Neuronal stem cell (in vitro differentiated cells): ENCODE measurements at places on chromosomes 5 and 9.

DNA sequence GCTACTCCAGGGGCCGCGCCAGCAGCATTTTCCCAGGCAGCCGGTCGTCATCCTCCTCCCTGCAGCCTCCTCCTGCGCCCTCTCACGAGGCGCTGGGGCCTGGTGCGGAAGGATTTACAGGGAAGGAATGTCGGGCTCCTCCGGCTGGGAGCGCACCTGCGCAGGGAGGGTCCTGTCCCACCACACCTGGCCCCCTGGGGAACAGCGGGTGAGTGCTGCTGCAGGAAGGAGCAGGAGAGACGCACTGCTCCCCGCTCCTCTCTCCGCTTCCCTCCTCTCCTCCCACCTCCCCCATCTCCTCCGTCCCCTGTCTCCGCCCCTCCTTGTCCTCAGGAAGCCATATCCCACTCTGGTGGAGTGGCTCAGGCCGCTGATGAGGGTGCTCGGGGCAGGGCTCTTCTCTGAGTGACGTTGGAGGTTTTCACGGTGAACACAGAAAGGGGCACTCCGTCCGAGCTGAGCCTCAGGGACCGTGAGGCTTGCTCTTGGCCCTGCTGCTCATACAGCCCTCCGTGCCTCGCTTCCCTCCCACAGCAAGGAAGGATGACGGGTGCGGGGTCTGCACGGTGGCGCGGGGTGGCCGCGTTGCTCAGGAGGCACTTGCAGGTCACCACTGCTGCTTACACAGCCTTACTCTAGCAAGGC, 31.3 kb downstream of the IRX4 start:
- peaks cover 1% of the 10 kb centered on the region for H3K36me3 ChIP-seq
- H3K4me3 ChIP-seq: peak overlapping the region; percentile 2
- DNase-seq: no peak
- no peak overlapping the region for H3K27ac ChIP-seq
- peaks cover 28% of the 10 kb centered on the region for H3K4me1 ChIP-seq
- peaks cover 8% of the 10 kb centered on the region for H3K27me3 ChIP-seq

DNA sequence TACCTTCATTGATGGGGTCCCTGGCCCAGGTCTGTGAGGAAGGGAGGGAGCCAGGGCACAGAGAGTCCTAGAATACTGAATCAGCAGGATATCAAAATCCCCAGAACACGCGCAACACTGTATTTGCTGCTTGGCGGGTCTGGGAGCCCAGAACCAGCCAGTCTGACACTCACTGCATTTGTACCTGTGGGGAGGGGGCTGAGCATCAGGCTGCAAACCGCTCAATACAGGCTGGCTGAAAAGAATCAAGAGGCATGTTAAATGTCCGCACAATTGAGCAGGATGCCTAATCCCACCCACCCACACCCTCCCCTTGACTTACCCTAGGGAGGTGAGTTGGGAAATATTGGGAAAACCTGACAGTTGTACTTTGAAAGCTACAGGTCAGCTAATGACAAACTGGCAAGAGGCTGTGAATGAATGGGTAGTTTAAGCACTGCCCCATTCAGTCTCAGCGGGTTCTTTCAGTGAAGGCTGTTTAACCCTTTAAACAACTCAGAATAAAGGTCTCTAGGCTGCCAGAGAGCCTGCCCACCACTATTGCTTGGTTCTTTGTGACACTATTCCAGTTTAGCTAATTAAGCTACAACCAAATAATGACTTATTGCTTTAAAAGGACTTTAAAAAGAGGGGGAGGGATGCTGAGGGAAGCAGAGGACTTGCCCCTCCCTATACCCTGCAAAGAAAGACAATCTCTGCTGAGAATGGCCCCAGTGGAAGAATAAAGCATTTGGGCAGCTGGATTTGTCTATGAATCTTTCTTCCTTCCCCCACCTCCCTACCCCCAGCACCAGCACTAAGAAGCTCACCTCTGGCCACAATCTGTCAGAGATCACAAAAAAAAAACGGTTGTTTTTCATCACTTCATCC, 5.0 kb downstream of the SPRY4 start:
- DNase-seq: peak; percentile 84
- H3K4me1 ChIP-seq: peaks cover 58% of the 10 kb centered on the region
- H3K27ac ChIP-seq: peak overlapping the region; percentile 70
- H3K4me3 ChIP-seq: no peak overlapping the region
- peaks cover 55% of the 10 kb centered on the region for H3K36me3 ChIP-seq

DNA sequence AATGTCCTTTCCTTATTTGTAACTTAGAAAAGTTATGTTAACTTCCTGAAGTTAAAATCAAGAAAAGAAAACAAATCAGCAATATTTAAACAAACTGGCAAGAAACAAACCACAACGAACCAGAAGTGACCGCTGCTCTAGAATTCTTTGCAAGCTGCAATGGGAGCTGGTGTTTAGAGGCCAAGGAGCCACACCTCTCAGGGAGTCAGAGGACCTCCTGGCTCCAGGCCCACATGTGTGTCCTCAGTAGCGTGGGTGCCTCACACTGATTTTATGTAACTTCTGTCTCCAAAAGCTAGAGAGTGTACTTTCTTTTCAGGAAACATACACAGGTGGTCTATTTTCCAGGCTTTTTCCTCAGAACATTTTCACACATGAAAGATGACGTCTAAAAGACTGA, 100.4 kb downstream of the IRX2 start:
- H3K36me3 ChIP-seq: no peaks in the 10 kb centered on the region
- H3K27ac ChIP-seq: no peak overlapping the region
- no peaks in the 10 kb centered on the region for H3K4me1 ChIP-seq
- no peak overlapping the region for H3K4me3 ChIP-seq
- no peaks in the 10 kb centered on the region for H3K27me3 ChIP-seq

DNA sequence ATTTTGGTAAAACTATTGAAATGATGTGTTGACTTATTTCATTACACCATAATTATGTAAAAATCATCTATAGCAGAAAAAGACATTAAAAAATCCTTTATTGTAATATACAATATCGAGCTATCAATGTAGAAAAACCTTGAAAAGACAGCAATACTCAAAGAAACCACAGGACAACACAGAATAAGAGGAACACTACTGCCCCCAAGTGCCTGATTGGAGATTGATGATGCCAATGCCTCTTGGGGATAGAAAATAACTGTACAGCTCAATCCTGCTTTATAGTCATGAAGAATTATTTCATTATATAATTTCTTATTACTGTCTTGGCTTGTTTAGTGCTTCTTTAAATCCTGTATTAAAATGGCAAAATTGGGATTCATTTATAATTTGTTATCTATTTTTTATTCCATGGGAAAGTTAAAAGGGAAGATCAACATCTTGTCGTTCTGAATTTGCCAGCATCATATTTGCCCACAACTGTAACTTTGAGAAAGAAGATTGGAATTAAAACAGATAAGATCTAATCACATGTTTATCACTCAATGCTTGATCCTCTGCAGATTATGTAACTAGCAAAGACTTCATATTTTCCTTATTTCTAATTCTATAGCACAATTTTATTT, 337.5 kb downstream of the CDH9 start:
- H3K4me1 ChIP-seq: no peaks in the 10 kb centered on the region
- no peak overlapping the region for H3K4me3 ChIP-seq
- H3K27ac ChIP-seq: no peak overlapping the region
- peak; percentile 44 for DNase-seq

DNA sequence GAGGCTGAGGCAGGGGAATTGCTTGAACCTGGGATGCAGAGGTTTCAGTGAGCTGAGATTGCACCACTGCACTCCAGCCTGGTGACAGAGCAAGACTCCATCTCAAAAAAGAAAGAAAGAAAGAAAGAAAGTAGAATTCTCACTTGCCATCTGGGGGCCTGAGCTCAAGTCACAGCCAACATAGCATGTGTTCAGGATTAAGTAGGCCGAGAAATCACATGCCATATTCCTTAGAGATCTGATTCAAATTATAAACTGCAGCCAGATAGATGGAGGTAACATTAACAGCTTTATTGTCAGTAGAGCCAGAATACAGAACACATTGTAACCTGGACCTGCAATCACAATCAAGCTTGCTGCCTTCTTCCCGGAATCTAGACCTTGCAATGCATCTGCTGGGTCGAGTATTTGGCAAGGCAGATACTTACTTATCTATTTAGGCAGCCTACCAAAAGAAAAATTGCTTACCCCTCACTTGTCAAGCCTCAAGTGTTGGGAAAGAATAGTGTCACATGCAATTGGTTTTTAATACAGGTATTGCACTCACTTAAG, 173.7 kb downstream of the CPLANE1 start:
- H3K36me3 ChIP-seq: peaks cover 4% of the 10 kb centered on the region
- no peak for DNase-seq
- H3K4me3 ChIP-seq: no peak overlapping the region
- H3K27ac ChIP-seq: no peak overlapping the region
- no peaks in the 10 kb centered on the region for H3K27me3 ChIP-seq

DNA sequence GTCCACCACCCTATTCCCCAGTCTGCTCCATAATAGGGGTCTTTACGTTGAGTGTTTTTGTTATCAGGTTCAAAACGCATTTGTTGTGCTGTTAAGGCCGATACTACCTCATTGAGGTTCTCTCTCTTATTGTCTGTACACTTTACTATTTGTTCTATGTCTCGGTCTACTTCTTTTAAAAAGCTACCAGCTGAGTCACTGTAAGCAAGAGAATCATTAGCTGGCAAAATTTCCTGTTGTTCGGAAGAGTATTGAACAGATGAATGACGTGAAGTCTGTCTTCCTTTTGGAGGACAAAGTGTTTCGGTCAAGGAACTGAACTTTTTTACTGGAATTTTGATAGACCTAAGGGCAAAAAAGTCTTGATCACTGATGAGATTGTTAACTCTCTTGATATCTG, 10.3 kb downstream of the LYSMD3 start:
- no peaks in the 10 kb centered on the region for H3K4me1 ChIP-seq
- no peak for DNase-seq
- no peaks in the 10 kb centered on the region for H3K27me3 ChIP-seq
- H3K4me3 ChIP-seq: no peak overlapping the region

DNA sequence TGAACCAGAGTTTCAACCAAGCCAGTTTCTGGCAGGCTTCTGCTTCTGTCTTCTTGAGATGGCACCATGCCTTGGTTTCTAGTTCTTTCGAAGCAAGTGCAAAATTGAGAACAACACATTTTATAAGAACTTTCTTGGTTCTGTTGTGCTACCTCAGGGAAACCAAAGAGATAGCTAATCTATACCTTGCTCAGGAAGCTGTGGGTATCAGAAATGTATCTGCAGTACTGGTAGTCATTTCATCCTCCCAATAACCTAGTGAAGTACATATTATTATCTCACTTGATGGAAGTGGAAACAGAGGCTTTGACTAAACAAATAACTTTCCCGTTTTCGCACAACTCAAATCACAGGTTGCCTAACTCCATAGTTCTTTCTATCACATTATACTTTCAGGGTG, 246.6 kb downstream of the ENC1 start:
- peaks cover 8% of the 10 kb centered on the region for H3K4me1 ChIP-seq
- H3K27ac ChIP-seq: no peak overlapping the region
- H3K27me3 ChIP-seq: no peaks in the 10 kb centered on the region
- no peak overlapping the region for H3K4me3 ChIP-seq
- H3K36me3 ChIP-seq: no peaks in the 10 kb centered on the region

- H3K36me3 ChIP-seq: no peaks in the 10 kb centered on the region
- no peak for DNase-seq
- H3K4me1 ChIP-seq: no peaks in the 10 kb centered on the region
- H3K27me3 ChIP-seq: peaks cover 45% of the 10 kb centered on the region
These were observed 110.0 kb upstream of the SPOCK1 start for GRCh38 chr5:137609127-137609526.

DNA sequence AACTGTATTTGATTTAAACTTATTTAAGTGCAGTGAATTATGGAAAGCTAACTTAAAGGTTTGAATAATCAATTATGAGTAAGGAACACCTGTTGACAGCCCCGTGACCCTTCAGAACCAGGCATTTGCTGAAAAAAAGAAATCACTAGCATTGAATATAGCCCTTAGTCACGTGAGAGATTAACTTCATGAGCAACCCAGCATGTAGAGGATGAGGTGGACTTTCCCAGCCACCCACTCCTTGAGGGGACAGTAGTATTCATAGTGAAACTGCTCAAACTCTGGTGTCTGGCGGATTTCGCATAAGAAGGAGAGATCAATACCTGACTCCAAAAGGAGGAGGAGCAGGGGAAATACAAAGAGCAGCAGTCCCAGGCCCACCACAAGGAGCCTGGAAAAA, 184.8 kb upstream of the RASEF start:
- no peak for DNase-seq
- no peak overlapping the region for H3K4me3 ChIP-seq
- no peaks in the 10 kb centered on the region for H3K4me1 ChIP-seq
- no peaks in the 10 kb centered on the region for H3K27me3 ChIP-seq

DNA sequence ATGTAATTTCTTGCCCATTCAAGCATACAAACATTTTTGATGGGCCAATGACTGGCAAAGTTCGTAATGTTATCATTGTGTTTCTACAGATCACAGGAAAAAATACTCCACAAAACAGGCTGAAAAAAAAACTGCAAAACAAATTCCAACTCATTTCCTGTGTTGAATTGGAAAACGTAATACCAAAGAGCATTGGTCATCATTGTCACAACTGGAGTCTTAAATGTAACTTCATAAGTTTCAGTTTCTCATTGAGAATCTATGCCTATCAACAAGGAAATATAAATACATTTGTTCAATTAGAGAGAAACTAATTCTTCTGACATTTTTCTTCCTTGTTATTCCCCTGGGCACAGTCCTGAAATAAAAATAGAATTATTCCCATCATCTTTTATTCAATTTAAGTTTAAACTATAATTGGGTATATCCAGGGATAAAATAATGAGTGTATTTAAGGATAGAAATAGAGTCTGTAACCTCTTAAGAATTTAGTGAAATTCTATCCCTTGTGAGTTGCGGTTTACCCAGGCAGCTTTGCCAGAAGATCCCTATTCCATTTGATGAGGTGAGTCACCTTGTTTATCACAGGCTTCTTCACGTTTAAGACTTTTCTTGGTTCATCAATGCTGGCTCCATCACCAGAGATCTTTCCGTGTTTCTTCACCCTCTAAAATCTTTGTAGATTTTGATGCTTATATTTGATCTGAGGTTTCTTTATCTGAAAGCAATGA, 112.7 kb upstream of the ITGA1 start:
- no peaks in the 10 kb centered on the region for H3K4me1 ChIP-seq
- H3K27me3 ChIP-seq: no peaks in the 10 kb centered on the region
- H3K4me3 ChIP-seq: no peak overlapping the region
- no peak overlapping the region for H3K27ac ChIP-seq

GRCh38 chr9:123235448-123235847, 32.9 kb downstream of the STRBP start:
- H3K27ac ChIP-seq: no peak overlapping the region
- peaks cover 5% of the 10 kb centered on the region for H3K4me1 ChIP-seq
- H3K4me3 ChIP-seq: no peak overlapping the region
- H3K36me3 ChIP-seq: no peaks in the 10 kb centered on the region

- H3K27ac ChIP-seq: no peak overlapping the region
- no peaks in the 10 kb centered on the region for H3K27me3 ChIP-seq
- no peaks in the 10 kb centered on the region for H3K36me3 ChIP-seq
- peaks cover 3% of the 10 kb centered on the region for H3K4me1 ChIP-seq
- peak; percentile 15 for DNase-seq
These were observed 66.4 kb upstream of the PLPP1 start for GRCh38 chr5:55601204-55601618.

DNA sequence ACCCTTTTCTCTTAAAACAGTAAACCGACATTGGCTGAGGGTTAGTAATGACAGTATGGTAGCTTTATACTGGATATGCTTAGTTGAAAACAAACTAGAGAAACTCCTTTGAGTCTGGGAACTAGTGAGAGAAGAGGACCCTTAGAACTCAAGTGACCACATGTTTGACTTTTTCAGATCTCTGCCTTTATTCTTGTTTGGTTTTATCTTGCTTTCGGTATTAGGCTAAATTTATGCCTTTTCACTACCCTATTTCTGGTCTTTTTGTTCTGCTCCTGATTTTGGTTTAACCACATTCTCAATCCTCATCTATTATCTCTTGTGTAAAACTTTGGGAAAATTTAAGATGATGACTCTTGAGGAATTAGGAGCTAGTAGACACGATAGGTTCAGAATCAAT, 11.0 kb downstream of the SNAPC3 start:
- DNase-seq: no peak
- peaks cover 97% of the 10 kb centered on the region for H3K36me3 ChIP-seq
- no peak overlapping the region for H3K27ac ChIP-seq
- H3K27me3 ChIP-seq: no peaks in the 10 kb centered on the region
- H3K4me3 ChIP-seq: no peak overlapping the region
